ENCODE measurements at places on chromosomes 5 and 9.

DNA sequence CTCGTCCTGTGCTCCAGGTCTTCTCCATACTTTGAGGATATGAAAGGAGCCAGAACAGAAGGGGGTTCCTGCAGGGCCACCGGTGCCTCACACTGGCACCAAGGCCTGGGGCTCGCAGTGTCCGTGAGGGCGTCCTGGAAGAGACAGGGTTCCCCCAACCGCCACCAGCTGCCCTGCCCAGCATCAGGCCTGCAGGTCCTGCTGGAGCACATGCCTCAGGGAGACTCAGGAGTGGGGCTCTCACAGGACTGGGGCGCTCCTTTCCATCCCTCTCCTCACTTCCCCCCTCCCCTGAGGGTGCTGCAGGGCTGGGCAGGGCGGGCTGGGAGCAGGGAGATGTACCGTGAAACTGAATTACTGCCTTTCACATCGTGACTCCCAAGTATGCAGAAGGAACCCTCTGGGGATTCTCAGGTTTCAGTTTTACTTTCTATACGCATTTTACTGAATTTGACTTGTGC, 31.7 kb downstream of the CEP72 start:
- no peak for DNase-seq

DNA sequence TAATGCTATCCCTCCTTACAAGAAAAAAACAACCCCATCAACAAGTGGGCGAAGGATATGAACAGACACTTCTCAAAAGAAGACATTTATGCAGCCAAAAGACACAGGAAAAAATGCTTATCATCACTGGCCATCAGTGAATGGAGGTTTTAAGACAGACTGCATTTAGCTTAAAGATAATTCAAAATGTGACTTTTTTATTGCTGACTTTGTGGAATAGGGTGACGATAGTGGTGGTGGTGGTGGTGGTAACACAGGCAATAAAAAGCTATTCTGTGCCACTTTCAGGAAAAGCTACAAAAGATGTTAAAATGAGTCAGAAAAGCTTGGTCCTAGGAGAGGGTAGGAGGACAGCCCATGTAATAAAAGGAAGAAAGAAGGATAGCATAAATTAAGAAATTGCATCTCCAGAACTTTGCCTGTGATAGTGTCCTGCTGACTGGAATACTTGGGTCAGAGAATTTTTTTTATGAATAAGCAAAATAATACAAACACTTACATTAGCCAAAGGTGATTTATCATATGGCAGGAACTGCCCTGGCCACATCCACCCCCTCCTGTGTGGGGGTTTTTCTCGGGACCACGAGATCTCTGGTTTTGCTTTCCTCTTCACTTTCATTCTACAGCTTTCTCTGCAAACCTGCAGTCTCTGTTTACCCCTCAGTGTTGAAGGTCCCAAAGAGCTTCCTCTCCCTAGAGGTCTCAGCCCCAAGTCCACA, 186.7 kb downstream of the DRD1 start:
- no peak for DNase-seq

DNA sequence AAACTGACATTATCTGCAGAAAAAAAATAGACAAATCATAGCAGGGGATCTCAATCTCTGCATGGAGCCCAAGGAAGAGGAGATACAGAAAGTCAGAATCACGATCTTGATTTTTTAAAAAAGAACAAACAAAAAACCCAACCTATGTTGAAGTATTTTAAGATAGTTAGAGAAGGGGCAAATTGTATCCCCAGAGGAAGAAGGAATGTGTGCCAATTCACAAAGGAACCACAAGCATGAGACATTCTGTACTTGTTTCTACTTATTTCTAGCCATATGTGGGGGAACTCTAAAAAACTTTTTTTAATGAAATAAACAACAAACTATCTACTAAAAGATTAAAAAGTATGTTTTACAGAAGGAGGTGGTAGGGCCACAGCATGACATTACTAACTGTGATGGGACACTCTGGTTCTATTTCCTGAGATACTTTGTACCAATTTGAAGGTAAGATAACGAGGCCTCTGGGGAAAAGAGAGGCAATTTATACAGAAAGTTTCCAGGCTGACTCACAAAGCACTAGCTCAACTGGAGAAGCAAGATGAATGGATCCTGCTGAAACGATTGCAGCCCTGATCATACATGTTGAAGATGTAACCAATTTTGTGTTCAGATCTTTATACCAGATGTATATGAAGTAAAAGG, 22.5 kb downstream of the RANBP3L start:
- no peak for DNase-seq

DNA sequence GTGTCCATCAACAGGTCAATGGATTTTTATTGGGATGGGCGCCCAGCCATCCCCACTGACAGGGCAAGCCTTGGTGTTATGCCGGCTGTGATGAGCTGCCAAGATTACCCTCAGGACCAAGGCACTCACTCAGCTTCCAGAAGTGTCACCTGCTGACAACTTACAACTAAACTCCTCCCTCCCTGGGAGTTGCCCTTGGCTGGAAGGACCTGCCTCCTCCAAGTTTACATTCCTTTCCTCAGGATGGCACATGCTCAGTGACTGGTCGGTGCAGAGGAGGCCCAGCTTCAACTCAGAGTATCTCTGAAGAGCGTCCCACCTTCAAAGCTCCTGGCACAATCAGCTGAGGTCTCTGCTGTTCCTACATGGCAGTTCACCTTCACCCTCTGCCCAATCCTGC, 52.5 kb upstream of the ZBTB43 start:
- no peak for DNase-seq

GRCh38 chr9:101691657-101692056, 46.8 kb downstream of the GRIN3A start:
- DNase-seq, result no peak

DNA sequence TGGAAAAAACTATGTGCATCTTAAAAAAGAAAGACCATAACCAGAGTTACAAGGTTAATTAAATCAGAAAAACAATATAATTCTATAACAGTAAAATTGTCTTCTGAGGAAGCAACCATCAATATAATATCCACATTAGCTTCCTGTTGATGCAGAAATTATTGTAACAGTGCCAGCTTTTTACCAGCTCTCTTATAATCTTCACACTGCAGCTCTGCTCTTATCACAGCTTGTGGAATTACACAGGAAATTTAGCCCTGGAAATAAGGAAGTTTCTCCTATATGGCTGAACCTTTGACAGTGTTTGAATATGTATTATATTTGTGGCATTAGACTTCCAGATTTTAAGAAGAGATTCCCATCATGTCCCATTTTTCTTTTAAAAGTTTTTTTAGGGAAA, 49.1 kb upstream of the TEK start:
- peak; percentile 61 for DNase-seq

GRCh38 chr9:106286249-106286648, 576.7 kb upstream of the ZNF462 start:
- peak; percentile 4 for DNase-seq

GRCh38 chr5:126053630-126054029, 369.6 kb upstream of the GRAMD2B start:
- DNase-seq, result no peak

- DNase-seq, result no peak
Measured at GRCh38 chr9:130518943-130519799, 60.2 kb upstream of the FUBP3 start.

- no peak for DNase-seq
Measured at GRCh38 chr5:167902298-167902697, 389.1 kb upstream of the WWC1 start.

Data from hematopoietic multipotent progenitor cell treated with erythropoietin and hydrocortisone succinate and interleukin-3 and kit ligand, for 8 days (in vitro differentiated cells).